ENCODE measurements at places on chromosomes 11 and 22. TPM values are rescaled to one million over a fixed set of nuclear protein-coding genes. Genes with fewer than 3 reads are reported as not detected.

DNA sequence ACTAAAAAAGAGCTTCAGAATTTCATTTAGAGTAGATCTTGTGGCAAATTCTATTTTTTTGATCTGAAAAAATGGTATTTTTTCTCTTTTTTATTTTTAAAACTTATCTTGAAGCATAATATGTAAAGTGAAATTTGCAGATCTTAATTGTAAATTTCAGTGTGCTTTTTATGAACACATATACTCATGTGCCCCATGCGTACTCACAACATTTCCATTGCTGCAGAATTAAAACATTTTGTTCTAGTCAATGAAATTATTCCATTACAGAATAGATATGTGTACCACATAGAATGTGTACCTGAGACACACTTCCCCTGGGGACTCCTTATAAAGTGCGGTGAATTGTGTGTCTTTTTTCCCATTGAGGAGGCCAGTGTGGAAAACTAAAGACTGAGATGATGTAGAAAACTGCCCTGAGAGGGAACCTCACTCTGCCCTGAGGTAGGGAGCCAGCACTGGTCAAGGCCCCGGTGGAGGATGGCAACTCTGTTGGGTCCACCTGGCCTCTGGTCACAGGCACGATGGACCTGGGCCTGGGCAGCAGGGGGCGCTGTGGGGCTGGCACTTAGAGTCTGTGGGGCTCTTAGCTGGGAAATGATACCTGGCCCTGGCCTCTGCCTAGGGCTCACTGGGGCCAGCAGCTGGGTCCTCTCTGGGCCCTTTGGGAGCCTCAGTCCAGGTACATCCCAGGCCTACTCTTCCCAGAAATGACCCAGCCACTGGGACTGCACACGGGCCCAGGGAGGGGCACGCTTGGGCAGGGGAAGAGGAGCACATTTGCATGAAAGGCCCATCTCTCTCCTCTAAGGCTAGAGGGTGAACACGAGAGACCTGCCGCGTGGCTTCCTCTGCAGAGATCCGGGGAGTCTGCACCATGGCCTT, 77.9 kb upstream of the TOP3B start:
- no peak overlapping the region for H3K27ac ChIP-seq
- no peak overlapping the region for H3K4me3 ChIP-seq
- peak; percentile 13 for DNase-seq
- no peaks in the 10 kb centered on the region for H3K4me1 ChIP-seq

GRCh38 chr11:79600711-79601110, 159.9 kb upstream of the TENM4 start:
- no peaks in the 10 kb centered on the region for H3K4me1 ChIP-seq

GSTT2B gene
- total RNA-seq, result not detected

SLC35F2 gene
- 34.5 TPM for total RNA-seq

DNA sequence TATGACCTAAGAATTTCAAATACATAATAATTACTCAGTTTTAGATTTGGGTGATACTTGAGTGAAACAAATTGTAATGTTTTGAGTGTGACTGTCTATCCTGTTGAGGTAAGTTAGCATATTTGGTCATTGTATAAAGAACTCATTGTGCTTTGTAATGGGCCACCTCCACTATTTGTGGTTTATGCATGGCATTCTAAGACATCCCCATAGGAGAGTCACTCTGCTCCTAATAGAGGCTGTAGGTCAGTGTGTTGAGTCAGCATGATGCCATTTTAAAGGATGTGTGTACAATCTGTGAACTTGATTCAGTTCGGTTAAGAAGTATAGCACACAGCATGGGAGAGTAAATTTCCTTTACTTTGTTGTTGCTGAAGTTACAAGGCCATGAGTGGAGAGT, 1112.4 kb downstream of the JRKL start:
- H3K4me1 ChIP-seq, result no peaks in the 10 kb centered on the region
- no peak for DNase-seq
- no peaks in the 10 kb centered on the region for H3K27me3 ChIP-seq
- H3K36me3 ChIP-seq, result no peaks in the 10 kb centered on the region

SLC25A45 gene
- 13.8 TPM for total RNA-seq

GRCh38 chr11:120197251-120197891, 13.5 kb upstream of the OAF start:
- DNase-seq, result no peak
- no peak overlapping the region for H3K4me3 ChIP-seq
- H3K4me1 ChIP-seq, result no peaks in the 10 kb centered on the region
- H3K27me3 ChIP-seq, result no peaks in the 10 kb centered on the region

- H3K4me3 ChIP-seq, result no peak overlapping the region
- peak; percentile 67 for DNase-seq
- H3K27me3 ChIP-seq, result no peaks in the 10 kb centered on the region
- H3K36me3 ChIP-seq, result peaks cover 52% of the 10 kb centered on the region
- peaks cover 52% of the 10 kb centered on the region for H3K4me1 ChIP-seq
- no peak overlapping the region for H3K27ac ChIP-seq
These were observed 2.2 kb upstream of the TUT1 start for GRCh38 chr11:62593434-62594044.

CLMP gene
- total RNA-seq, result 0.09 TPM

DNA sequence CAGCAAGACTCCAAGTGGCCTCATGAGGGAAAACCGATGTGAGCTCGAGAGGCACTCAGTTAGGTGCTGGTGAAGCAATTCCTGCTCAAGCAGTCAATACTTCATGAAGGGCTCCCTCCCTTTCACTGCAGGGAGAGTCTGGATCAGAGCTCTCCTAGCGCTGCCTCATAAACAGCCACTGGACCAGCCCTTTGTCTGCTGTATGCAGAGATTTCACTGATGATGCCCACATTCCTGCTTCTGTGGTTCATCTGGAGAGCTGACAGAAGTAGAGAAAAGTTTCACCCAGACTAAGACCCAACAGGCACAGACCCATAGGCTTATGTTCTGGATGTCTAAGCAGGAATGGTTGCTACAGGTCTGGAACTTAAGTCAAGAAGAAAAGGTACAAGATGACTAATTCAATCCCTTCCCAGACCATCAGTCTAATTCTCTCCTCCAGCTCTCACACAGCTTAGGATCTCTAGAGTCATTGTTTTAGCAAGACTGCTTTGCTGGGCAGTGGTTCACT, 4.0 kb downstream of the UCP2 start:
- peaks cover 78% of the 10 kb centered on the region for H3K4me1 ChIP-seq
- peaks cover 65% of the 10 kb centered on the region for H3K36me3 ChIP-seq
- H3K4me3 ChIP-seq, result peak overlapping the region; percentile 97
- H3K27me3 ChIP-seq, result no peaks in the 10 kb centered on the region

DNA sequence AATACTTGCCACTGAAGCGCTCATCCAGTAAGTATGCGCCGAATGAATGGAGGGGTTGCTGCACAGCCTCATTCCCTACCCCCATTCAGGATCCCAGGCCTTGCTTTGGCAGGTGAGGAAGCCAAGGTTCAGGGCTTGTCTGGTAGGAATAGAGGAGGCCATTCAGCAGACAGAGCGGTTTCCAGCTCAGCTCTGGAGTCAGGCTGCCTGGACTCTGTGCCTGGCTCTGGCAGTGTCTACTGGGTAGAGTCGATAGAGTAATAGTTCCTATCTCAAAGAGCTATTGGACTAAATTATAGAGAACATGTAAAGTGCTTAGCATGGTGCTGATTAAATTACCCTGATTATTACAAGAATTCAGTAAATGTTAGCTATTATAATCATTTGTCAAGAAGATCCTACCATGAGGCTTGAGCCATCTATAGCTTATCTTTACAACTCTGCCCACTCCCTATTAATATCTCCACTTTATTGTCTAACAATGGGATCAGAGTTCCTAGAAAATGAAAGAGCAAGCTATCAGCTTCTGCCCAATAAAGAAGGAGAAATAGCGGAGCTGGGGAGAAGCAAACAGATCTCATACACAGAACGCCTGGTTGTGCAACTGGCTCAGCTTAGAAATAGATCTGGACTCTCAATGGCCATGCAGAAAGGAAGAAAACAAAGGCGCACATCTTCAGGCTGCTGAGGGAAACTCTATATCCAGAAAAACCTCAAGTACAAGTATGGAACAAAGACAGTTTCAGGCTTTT, 6.6 kb upstream of the SNX32 start:
- H3K4me3 ChIP-seq, result no peak overlapping the region
- no peak overlapping the region for H3K27ac ChIP-seq
- no peak for DNase-seq
- H3K27me3 ChIP-seq, result no peaks in the 10 kb centered on the region
- H3K4me1 ChIP-seq, result no peaks in the 10 kb centered on the region
- H3K36me3 ChIP-seq, result no peaks in the 10 kb centered on the region

DNA sequence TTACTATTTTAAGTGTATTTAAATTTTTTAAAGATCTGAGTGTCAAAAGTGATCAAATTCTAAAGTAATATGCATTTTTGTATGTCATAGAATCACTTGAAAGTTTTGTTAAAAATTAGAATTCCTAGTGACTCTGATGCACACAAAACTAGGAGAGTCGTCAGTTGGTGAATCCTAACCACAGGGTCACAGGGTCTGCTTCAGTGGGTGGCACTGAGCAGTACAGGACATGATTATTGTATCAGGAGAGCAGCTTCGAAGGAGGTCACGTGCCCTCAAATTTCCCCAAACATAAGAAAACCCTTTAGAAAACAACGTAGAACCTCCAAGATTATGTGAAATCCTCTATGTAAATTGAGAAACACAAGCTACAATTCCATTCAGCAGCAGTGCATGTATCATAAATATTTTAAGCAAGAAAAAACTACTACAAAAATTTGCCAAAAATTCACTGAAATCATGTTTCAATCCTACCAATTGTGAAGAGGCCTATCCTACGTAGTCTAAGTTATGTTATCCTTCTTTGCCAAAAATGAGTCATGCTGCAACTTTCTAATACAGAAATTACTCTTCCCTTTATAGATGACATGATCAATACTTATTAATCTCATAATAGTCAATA, 323.6 kb downstream of the AASDHPPT start:
- H3K27me3 ChIP-seq, result no peaks in the 10 kb centered on the region
- H3K36me3 ChIP-seq, result no peaks in the 10 kb centered on the region
- DNase-seq, result no peak
- H3K4me1 ChIP-seq, result no peaks in the 10 kb centered on the region

DNA sequence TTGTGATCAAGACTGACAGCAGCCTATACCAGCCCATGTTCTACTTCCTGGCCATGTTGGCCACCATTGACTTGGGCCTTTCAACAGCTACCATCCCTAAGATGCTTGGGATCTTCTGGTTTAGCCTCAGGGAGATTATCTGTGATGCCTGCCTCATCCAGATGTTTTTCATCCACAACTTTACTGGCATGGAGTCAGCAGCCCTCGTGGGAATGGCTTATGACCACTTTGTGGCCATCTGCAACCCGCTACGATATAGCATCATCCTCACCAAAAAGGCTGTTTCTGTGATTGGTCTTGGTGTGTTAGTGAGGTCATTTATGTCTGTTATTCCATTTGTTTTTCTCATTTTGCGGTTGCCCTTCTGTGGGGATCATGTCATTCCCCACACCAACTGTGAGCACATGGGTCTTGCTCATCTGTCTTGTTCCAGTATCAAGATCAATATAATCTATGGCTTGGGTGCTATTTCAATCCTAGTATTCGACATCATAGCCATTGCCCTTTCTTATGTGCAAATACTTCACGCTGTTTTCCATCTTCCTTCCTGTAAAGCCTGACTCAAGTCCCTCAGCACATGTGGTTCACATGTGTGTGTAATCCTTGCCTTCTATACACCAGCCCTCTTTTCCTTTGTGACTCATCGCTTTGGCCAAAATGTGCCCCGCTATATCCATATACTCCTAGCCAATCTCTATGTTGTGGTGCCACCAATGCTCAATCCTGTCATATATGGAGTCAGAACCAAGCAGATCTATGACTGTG, 23.6 kb downstream of the OR52E1 start:
- no peaks in the 10 kb centered on the region for H3K4me1 ChIP-seq
- H3K27me3 ChIP-seq, result no peaks in the 10 kb centered on the region
- no peak for DNase-seq
- no peak overlapping the region for H3K4me3 ChIP-seq

BEST1 gene
- 0.09 TPM for total RNA-seq

MAPK11 gene
- 12.8 TPM for total RNA-seq

C11orf98 gene
- 178 TPM for total RNA-seq

PRODH gene
- 0.24 TPM for total RNA-seq

DNA sequence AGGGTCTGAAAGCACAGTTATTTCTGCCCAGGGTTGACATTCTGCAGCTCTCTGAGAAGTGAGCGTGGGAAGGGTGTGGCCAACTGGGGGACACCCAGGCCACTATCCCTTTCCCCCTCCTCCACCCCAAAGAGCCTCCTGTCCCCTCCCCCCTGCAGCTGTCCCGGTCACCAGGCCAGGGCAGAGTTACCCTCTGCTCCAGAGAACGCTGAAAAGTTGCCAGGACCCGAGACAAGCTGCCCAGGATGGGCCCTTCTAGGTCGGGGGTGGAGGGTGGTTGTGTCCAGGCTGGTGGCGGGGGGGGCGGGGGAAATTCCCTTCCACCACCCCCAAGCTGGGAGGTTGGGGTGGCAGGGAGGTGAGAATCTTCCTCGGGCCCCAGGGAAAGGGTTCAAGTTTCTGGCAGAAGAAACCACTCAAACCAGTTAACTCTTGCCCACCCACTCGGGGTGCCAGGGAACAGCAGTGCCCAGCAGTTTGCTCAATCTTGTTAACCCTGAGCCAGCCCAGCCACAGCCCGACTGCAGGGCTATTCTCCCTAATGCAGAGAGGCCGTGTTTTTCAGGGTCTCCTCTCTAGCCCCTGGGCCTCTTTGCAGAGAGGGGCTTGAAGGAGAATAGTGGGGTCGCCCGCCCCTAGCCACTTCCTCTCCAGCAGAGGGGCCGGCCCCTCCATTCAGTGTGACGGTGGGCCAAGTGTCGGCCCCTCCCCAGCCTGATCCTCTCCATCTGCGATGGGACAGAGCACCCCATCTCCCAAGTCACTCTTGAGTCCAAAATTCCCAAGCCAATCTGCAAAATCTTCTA, 697 bp downstream of the LGALS1 start:
- no peaks in the 10 kb centered on the region for H3K27me3 ChIP-seq
- H3K4me3 ChIP-seq, result peak overlapping the region; percentile 68
- no peak for DNase-seq

DNA sequence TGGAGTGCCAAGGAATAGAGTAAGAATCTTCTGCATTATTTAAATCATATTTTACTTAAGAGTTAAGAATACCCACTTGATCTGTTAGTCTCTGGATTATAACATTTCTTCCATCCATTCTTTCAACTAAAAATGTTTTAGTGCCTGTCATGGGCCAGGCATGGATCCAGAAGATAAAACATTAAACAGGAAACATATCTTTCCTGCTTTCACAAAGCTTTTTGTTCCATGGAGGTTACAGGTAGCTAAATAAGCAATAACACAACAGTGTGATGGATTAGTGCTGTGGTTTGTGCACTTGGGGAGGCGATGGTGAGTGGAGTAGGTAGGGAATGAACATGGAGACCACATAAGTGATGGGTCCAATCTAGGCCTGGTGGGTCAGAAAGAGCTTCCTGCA, 258.5 kb downstream of the DDX10 start:
- no peaks in the 10 kb centered on the region for H3K36me3 ChIP-seq
- DNase-seq, result no peak
- no peak overlapping the region for H3K27ac ChIP-seq
- H3K27me3 ChIP-seq, result no peaks in the 10 kb centered on the region

DNA sequence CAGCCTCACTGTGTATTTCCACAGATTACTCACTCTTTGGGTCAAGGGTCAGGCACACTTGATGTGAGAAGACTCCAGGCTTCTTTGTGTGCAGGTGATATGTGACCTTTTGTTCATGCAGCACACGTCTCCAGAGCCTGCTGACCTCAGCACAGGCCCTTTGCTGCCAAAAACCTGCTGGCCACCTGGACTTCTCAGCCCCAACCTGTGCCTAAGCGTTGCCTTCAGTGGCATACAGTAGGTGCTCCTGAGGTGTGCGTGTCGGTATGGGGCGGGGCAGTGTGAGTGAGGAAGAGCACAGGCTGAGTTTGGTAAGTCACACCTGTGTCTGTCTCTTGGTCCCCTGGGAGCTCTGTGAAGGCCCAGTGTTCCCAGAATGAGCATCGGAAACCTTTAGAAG, 58.1 kb downstream of the WNT11 start:
- DNase-seq, result no peak
- H3K4me1 ChIP-seq, result peaks cover 14% of the 10 kb centered on the region
- H3K27me3 ChIP-seq, result no peaks in the 10 kb centered on the region
